ENCODE measurements at places on chromosomes 11 and 22.

- DNase-seq: no peak
These were observed 34.7 kb downstream of the ATG16L2 start for GRCh38 chr11:72848846-72849466.

DNA sequence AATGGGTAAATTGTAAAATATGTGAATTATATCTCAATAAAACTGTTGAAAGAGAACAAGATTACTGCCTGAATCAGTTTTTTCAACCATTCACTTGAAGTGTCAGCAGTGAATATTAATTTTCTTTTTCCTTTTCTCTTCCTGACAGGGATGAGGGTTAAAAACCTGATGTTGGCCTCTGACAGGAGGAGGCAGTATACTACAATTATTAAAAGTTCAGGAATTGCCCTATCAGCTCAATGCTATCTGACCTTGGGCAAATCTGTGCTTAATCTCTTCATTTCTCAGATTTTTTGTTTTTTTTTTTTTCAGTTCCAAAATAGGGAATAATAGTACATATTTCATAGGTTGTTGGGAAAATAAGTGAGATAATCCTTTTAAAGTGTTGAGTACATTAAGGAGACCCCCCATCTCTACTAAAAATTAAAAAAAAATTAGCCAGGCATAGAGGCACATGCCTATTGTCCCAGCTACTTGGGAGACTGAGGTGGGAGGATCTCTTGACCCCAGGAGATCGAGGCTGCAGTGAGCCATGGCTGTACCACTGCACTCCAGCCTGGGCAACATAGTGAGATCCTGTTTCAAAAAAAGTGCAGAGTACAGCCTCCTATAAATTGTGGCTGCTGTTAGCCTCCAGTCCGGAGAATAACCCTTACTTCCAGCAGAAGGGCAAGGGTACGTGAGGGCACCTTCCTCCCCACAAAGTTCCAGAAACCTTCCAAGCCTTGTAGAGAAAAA is 48.8 kb downstream of the TRIM44 start:
- no peak for DNase-seq

DNA sequence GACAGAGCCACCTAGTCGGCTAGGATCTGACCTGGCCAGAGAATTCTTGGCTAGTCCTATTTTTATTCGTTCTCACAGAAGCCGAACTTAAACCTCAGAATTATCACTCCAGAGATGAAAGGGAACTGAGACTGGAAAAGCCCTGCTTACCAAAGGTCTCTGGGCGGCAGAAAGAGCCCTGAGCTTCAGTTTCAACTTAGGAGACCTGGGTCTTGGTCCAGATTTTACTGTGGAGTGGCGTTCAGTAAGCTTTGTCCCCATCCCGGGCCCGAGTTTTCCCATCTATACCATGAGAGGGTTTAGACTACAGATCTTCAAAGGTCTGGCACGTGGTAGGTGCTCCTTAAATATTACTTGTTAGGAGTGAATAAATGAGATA is 516 bp downstream of the NEU3 start:
- no peak for DNase-seq

DNA sequence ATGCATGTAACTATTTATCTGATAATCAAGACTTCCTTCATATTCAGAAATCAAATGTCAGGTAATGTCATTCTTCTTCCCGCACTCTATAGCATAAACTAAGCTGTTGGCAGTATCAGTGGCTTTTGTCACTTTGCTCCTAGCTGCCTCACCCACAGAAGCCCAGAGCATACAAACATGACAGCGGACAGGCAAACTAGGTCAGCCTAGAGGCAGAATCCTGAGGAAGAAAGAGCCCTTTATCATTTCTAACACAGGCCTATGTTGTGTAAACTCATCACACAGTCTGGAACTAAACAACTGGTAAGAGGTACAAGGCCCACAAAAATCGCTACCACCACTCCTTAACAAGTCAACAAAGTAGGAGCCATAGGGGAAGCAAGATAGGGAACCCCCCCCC is 21.0 kb downstream of the GUCY1A2 start:
- no peak for DNase-seq

DNA sequence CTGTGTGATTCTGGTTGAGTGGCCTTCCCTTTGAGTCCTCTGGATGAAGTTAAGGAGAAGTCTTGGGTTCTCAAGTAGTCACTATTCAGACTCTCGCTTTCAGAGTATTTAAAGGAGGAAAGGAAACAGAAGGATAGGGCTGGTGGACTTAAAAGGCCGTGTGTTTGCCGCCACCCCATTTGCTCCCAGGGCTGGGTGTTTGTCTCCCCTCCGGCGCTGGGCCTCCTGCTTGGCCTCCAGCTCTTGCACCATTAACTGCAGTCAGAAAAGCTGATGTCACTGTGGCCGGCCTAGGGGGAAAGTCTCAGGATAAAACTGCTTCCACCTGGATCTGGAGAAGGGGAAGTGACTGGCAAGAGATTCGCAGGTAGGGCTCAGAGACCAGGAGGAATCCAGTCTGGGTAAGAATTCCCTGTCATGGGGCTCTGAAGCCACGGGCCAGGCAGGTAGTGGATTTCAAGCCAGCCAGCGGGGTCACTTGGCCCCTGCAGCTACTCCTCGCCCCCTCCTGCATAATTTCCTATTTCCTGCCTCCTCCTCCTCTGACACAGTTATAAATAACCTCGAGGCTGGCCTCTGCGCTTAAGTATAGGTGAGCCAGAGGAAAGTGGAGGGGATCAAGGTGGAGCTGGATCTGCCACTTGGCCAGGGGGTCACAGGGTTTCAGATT is 17.1 kb downstream of the TIMP3 start:
- DNase-seq: no peak

DNA sequence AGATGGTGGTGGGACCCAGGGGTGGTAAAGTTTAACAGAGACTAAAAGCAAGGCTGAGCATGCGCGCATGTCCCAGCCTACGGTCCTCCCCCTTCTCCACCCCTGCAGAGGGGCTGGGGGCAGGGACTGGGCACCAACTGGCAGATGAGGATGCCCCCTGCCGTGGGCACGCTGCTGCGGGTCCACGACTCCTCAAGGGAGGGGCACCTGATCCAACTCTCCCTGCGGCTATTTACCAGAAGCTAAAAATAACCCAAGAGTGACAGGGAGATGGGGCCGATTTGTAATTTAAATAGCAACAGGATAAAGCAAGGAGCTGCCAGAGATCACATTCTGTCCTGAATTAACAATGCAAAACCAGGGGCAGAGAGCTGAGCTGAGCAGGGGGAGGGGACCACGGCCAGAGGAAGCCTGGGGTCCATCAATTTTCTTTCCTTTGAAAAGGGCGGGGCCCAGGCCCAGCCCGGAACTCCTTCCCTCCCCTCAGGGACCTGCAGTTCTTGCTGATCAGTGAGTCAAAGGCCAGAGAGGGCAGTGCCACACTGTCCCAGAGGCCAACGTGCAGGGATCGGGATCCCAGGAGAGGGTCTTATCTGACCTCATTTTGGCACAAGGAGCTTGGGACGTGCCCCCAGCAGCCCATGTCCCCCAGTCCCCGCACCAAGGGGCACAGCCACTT is 8.1 kb upstream of the DGKZ start:
- DNase-seq: no peak

DNA sequence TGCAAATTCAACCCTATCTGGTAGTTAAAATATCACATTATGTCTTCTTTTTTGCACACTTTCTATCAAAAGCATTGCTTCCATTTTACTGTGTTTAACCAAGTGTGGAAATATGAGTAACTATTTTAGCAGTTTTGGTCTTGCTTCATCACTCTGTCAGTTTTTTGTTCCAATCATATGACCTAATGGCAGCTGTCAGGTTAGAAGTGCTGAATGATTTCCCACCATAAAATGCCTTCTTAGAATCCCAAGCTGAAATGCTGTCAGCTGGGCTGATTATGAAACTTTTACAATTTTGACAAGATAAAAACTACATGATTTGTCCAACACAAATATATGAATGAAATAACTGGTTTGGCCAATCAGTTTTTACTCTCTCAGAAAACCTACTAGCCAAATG is 1654.6 kb upstream of the RAG2 start:
- DNase-seq: no peak

DNA sequence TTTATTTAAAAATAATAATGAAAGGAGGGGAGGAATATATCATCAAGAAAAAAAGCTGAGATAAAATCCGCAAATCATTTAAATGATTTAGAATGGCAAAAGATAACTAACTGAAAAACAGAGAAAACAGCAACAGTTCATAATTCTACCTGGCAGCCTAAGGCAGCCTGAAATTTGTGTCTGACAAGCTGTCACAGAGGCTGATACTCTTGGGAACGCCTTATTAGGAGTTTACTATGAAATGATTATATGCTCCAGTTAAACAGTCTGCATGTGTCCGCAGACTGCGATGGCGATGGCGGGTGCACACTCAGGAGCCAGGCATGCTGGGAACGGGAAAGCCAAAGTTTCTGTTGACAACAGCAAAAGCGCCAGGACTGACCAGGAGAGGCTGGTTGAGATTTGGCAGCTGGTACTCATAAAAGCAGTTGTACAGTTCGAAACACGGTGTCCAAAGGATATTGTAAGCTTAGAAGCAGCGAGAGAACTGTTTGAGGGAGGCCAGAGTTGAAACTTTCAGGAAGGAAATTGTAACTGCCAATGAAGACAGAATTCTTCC is 172.9 kb upstream of the MPPED2 start:
- no peak for DNase-seq
